ENCODE measurements at places on chromosomes 5 and 9.

- DNase-seq = no peak
These were observed 998.9 kb downstream of the TLE1 start for GRCh38 chr9:80690349-80690939.

GRCh38 chr5:33146881-33147280, 293.9 kb upstream of the TARS1 start:
- DNase-seq = no peak

DNA sequence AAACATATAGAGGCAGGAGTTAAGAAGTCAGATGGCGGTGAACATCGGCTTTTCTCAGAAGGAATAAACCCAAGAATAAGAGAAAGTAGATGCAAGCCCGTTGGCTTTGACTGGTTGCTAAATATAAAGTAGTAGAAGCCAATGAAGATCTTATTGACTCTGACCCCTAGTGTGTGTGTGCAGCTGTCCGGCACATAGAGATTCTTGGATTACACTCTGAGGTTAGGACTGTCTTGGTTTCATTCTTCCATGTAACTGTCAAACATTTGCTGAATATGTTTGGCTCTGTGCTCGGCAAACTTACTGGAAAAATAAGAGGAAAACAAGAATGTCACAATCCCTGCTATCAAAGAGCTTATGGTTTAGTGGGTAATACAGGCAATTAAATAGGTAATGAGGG, 54.9 kb downstream of the ASTN2 start:
- DNase-seq = no peak

- no peak for DNase-seq
These were observed 303.9 kb downstream of the TENT4A start for GRCh38 chr5:7016999-7017747.

DNA sequence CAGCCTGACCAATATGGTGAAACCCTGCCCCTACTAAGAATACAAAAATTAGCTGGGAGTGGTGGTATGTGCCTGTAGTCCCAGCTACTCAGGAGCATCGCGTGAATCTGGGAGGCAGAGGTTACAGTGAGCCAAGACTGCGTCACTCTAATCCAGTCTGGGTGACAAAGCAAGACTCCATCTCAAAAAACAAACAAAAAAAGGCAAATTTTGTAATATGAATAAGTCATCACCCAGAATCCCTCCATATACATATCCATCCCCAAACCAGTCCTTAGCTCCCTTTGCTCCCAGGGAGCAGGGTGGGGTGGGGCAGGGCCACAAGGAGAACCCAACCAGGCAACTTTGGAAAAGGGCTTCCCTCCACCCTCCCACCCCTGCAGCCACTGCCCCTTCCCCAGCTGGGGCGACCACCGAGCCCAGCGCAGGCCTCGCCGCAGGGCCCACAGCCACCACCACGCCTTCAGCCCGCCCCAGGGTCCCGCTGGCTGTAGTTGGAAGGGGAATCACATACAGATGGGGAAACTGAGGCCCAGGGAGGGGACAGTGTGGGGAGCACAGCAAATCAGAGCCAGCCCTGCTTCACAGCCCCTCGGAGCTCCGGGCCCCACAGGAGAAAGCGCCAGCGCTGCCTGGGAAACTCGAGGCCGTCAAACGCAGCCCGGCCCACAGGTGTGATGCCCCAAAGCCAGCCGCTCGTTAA, 7.8 kb downstream of the NOTCH1 start:
- DNase-seq = no peak

DNA sequence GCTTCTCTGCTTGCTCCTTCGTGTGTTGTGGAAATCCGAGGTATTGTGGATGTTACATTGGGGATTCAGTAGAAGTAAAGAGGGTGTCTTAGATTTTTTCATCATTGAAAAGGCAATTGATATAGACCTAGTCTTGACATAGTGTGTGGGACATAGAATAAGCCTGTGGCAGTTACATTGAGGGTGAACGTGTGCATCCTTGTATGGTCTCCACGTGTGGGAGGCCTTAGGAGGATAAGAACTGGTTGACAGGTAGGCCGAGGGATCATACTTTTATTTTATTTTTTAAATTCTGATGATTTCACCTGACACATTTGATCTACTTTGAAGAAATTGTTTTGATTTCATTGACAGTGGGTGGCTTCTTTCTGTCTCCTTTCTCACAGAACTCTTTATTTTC, 17.0 kb upstream of the FAM120AOS start:
- DNase-seq = no peak

GRCh38 chr5:181204113-181204825, 727 bp downstream of the TRIM7 start:
- DNase-seq = no peak

DNA sequence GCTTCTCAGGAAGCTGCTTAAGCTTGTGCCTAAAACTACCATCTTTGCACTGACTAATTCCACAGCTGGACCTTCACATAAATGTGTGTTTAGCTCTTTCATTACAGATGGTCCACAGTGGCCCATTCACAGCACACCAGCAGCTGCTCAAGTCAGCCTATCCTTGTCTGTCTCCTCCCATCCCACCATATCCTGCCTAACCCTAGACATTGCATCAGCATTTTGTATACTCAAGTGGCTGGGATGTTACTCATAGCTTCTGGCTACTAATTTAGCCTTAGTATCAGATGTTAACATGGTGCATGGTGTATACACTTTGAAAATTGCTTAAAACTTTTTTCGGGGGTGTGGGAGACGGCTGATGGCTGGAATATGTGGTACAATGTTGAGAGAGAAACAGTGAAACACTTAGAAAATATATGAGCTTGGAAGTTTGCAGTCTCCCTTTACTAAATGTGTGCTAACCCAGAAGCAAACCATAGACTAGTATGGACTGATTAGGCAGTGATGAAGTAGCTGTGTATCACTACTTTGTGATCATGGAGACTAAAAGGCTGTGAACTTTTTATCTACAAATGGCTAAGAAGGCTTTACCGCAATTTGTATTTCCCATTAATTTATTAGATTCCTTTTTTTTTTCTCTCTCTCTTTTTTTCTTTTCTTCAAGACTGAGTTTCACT, 83.1 kb downstream of the JMY start:
- no peak for DNase-seq

DNA sequence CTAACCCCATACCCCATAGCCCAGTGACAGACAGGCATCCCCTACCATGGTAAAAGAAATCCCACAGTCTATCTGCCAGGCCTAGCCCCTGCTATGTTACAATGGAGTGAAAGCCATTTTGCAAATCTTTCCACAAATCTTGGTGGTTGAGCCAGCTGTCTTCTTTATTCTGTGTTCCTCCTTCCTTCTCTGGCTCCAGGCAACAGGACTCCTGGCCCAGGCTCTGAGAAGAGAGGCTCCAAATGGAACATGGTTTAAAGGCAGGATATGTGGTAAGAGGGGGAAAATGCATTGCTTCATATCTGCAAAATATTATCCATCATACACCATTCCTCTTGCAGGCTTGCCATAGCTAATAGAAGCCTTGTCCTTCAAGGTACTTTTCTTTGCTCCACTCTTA, 25.2 kb downstream of the FGF1 start:
- no peak for DNase-seq

- no peak for DNase-seq
These were observed 37.2 kb downstream of the RCL1 start for GRCh38 chr9:4829969-4830368.

DNA sequence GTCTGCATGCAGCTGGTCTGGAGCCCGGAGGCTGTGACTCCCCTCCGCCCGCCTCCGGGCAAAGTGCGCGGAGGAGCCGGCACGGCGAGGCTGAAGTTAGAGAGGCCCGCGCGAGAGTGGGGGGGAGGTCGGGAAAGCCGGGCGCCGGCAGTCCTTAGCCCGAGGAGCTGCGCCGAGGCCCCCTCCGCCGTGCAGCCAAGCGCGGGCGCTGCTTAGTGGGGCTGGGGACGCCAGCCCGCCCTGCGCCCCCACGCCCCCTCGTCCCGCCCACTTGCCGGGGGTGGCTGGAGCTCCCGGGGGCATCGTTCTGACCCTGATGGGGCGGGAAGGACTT, 403 bp downstream of the NINJ1 start:
- no peak for DNase-seq

GRCh38 chr5:55636683-55637082, 75.4 kb downstream of the SLC38A9 start:
- DNase-seq = no peak

GRCh38 chr5:82636591-82636990, 358.4 kb upstream of the RPS23 start:
- no peak for DNase-seq

- DNase-seq = no peak
These were observed 45.9 kb downstream of the KCNN2 start for GRCh38 chr5:114407783-114408182.

- no peak for DNase-seq
These were observed 327.7 kb downstream of the PIK3R1 start for GRCh38 chr5:68543212-68543611.

DNA sequence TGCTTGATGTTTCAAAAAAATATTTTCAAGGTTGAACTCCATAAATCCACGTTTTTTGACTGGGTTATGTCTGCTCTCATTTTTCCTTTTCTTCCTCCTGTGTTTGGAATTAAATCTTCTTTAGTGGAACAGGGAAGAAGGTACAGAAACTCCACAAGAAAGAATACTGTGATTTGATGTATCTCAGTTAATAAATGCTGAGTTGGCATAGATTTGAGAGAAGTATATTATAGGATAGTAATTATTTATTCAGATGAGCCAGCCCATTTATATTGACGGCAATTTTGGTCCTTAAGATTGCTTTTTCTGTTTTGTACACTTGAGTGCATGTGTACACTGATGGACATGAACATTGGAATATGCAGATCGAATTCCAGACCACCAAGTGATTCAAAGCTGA, 481.4 kb downstream of the PSAT1 start:
- DNase-seq = no peak

DNA sequence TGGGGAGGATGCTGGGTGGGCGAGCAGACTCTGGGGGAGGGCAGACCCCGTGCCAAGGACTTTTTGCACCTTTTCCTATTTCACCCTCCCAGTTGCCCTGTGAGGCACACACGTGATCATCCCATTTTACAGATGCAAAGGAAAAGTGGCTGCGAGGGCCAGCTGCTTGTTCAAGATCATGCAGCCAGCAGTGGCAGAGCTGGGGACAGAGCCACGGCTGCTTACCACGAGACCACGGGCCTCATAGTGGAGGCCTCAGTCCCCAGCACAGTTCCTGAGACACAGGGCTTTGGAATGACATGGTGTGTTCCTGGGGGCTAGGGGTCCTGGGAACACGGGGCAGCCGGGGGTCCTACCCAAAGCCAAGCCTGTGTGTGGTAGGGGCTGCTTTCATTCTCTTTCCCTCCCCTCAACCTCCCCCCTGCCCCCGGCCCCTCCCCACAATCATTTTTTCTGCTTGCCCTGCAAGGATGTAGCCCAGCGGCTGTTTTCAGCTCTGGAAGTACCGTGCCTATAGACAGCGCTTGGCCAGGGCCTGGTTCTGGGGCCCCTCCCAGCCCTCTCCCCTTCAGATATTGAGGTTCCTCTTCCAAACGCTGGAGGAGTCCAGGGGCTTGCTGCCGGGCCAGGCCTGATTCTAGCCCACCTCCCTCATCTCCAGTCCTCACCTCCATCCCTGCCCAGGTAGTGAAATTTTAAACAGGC, 58.5 kb upstream of the IER5L start:
- no peak for DNase-seq

- no peak for DNase-seq
These were observed 98.2 kb upstream of the NIPBL start for GRCh38 chr5:36778336-36778735.

DNA sequence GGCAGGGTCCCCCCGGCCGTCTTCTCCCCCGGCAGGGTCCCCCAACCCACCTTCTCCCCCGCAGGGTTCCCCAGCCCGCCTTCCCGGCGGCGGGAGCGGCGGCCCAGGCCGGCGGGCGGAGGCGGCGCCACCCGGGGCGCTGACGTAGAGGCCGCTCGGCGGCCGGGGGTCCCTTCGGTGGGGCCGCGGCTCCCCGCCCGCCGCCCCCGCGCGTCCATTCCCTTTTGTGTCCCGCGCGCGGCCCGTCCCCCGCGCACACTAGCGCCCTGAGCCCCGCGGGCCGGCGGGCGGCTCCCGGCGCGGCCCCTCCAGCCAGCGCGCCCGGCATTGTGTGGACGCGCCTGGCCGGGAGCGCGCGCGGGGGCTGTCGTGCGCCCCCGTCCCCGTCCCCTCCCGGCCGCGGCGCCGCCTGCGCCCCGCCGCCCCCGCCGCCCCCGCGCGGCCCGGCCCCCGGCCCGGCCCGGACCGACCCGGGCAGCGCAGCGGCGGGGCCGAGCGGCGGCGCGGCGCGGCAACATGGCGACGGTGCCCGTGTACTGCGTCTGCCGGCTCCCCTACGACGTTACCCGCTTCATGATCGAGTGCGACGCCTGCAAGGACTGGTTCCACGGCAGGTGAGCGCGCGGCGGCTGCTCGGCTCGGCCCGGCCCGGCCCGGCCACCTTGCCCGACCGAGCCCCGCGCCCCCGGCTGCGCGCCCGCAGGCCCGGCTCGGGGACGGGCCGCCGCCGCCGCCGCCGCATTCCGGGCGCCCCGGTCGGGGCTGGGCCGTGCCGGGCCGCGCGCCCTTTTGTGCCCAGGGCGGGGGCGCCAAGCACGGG, at the start of gene PHF2:
Gene PHF2, plus strand, starts transcription at position 327 of the 820 bp plus-strand sequence. Its CDS starts 190 bp downstream, at position 517.
- peak; percentile 44 for DNase-seq

- DNase-seq = no peak
These were observed 27.6 kb upstream of the LTC4S start for GRCh38 chr5:179766021-179766725.

DNA sequence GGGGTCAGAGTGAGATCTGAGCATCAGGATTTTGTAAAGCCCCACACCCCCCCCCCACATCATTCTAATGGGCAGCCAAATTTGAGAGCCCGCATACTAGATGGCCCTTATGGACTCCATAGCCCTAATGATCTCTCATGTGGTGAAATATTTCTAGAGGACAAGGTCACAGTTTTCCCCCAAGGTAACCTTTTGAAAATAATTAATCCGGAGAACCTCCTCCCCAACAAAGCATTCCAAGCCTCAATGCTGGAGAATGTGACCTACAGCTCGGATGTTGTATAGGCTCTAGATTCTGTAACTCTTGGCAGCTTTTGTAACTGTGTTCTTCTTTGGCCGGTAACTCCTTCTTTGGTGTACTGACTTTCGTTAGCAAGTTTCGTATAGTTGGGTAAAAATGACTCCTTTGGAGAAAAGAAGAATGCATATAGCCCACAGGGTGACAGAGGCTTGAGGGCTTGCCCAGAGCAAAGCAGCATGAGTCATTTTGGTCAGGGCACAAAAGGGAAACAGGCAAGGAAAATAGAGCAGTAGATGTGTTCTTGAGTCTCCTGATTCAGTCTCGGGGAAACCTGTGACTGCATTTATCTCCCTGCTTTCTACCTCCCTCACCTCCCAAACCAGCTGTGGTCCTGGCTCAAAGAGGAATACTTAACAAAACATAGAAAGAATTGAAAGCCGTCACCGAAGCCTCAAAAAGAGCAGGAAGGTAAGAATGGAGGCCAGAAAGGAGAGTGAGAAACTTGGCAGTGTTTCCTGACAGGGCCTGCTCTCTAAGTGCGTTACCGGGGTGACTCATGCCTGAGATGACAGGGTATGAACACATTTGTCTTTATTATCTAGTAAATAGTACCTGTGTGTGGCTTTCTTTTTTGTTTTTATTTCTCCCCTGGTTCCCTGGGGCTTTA, 6.6 kb upstream of the XPA start:
- no peak for DNase-seq

- no peak for DNase-seq
These were observed 13.5 kb downstream of the TMC1 start for GRCh38 chr9:72534931-72535330.

All from CD4-positive, alpha-beta T cell treated with Interleukin-4 for 1 hour (primary cell).